Activated naive CD4-positive, alpha-beta T cell treated with anti-CD3 and anti-CD28 coated beads for 36 hours (primary cell): ENCODE measurements at places on chromosomes 5 and 9. TPM values are rescaled to one million over a fixed set of nuclear protein-coding genes. Genes with fewer than 3 reads are reported as not detected.

DNA sequence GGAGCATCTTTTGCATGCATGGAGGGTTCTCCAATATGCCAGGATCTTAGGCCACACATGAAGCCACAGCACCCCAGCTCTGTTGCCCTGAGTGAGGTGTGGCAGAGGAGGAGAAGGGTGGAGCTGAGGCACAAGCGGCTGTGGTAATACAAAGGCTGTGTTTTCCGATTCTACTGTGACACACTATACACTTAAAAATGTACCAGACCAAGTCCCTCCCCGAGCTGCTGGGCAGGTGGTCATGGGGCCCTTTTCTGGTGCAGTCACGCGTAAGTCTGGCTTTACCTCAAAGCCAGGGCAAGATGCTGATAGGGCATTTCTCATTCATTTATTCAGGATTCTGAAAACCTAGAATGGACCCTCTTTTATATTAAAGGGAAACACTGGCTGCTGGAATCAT is 3.7 kb downstream of the ADGRV1 start:
- no peak overlapping the region for H3K27ac ChIP-seq
- H3K4me3 ChIP-seq = no peak overlapping the region
- DNase-seq = no peak
- H3K27me3 ChIP-seq = peaks cover 43% of the 10 kb centered on the region
- peaks cover 9% of the 10 kb centered on the region for H3K4me1 ChIP-seq

- no peak overlapping the region for H3K27ac ChIP-seq
- H3K27me3 ChIP-seq = no peaks in the 10 kb centered on the region
Measured at GRCh38 chr9:37582548-37583157, 6.5 kb upstream of the FBXO10 start.

- no peak for DNase-seq
- H3K36me3 ChIP-seq = no peaks in the 10 kb centered on the region
- H3K4me1 ChIP-seq = peaks cover 6% of the 10 kb centered on the region
- H3K27me3 ChIP-seq = no peaks in the 10 kb centered on the region
- H3K27ac ChIP-seq = no peak overlapping the region
- no peak overlapping the region for H3K4me3 ChIP-seq
Measured at GRCh38 chr5:979100-979817, 29.3 kb upstream of the NKD2 start.

DNA sequence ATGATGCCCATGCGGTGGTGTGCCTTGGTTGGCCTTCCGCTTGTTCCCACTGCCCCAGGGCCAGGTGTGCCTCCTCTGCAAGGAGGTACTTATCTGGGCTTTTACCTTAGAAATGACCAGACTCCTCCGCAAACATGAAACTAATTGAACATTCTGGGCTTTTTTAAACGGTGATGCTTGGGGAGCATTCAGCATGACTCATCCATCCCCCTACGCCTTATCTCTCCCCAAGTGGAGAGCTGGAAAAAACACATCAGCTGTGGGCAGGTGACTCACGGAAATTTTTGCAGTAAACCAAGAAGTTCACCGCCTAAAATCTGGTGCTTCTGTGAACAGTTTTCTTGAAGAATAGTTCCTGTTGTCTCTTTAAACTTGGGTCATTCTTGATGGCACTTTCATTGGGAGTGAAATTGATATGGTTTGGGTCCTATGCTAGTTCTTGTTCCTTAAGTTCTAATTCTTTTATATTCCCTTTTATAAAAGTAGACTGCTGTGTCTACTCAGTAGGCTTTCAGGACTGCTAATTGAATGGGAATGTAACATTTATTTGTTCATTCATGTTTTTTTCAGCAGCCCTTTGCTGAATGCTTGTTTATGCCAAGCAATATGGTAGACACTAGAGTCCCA is 39.6 kb downstream of the SFXN1 start:
- H3K27me3 ChIP-seq = no peaks in the 10 kb centered on the region
- peaks cover 87% of the 10 kb centered on the region for H3K4me1 ChIP-seq
- H3K27ac ChIP-seq = peak overlapping the region; percentile 99
- peak; percentile 95 for DNase-seq
- H3K36me3 ChIP-seq = peaks cover 81% of the 10 kb centered on the region

- H3K4me1 ChIP-seq = no peaks in the 10 kb centered on the region
- no peak overlapping the region for H3K27ac ChIP-seq
- peaks cover 6% of the 10 kb centered on the region for H3K27me3 ChIP-seq
- no peaks in the 10 kb centered on the region for H3K36me3 ChIP-seq
Measured at GRCh38 chr5:14157493-14157782, 14.3 kb downstream of the TRIO start.

DNA sequence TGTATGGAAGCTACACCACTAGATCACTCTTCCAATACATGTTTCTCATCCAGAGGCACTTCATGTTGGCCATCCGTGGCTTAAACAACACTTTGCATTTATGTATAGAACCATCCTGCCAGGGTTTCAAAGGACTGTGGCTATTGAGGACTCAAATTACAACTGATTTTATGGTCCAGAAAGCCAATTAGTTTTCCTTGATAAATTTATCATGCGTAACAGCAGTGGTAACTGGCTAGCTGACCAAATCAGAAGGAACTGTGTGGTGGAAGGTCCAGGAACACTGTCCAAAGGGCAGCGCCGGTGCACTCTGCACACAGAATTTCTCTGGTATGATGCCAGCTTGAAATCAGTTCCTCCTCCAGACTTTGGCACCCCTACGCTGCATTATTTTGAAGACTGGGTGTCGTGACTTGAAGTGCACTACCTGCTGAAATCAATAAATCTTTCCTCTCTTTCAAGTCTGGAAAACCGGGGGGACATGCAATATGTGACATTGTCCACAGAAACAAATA is 69.3 kb upstream of the TMEM252 start:
- H3K4me1 ChIP-seq = no peaks in the 10 kb centered on the region
- H3K4me3 ChIP-seq = no peak overlapping the region
- no peaks in the 10 kb centered on the region for H3K36me3 ChIP-seq
- H3K27ac ChIP-seq = no peak overlapping the region
- no peak for DNase-seq

DNA sequence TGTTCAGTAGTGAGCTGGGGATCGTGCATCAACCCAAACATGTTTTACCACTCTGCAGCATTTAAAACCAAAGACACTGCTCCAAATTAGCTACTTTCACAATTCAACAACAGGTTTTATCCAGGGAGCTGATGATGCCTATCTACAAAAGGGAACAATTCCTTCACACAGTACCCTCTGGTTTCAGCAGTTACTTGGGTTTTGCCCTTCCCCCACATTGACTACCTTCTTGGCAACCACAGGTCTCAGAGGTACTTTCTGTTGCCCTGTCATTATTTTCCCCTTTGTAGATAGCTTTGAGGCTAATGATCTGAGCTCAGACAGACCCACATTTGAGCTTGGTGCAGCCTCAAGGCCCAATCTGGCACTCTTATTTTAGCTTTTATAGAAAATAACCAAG is 96.1 kb downstream of the WDR41 start:
- H3K27me3 ChIP-seq = peaks cover 2% of the 10 kb centered on the region
- H3K4me3 ChIP-seq = no peak overlapping the region

- peaks cover 60% of the 10 kb centered on the region for H3K4me1 ChIP-seq
- peak overlapping the region; percentile 83 for H3K27ac ChIP-seq
- H3K36me3 ChIP-seq = peaks cover 3% of the 10 kb centered on the region
- no peak for DNase-seq
- no peaks in the 10 kb centered on the region for H3K27me3 ChIP-seq
- H3K4me3 ChIP-seq = peak overlapping the region; percentile 69
Measured at GRCh38 chr9:36485647-36486328, 85.7 kb upstream of the RNF38 start.

GRCh38 chr5:128083811-128084227 is 253 bp downstream of the SLC12A2 start:
- H3K4me3 ChIP-seq = no peak overlapping the region
- DNase-seq = no peak
- H3K27me3 ChIP-seq = no peaks in the 10 kb centered on the region
- no peak overlapping the region for H3K27ac ChIP-seq

The SVEP1 gene
- total RNA-seq = not detected

The ALDOB gene
- total RNA-seq = not detected

DNA sequence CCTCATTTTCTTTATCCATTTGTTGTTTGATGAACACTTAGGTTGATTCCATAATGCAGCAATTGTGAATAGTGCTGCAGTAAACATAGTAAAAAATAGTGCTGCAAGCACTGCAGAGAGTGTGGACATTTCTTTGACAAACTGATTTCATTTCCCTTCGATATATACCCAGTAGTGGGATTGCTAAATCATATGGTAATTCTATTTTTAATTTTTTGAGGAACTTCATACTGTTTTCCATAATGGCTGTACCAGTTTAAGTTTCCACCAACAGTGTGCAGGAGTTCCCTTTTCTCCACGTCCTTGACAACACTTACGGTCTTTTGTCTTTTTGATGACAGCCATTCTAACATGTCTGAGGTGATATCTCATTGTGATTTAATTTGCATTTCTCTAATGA is 138.2 kb upstream of the PLPPR1 start:
- H3K4me1 ChIP-seq = no peaks in the 10 kb centered on the region
- no peak for DNase-seq
- no peak overlapping the region for H3K27ac ChIP-seq
- no peaks in the 10 kb centered on the region for H3K36me3 ChIP-seq

- no peaks in the 10 kb centered on the region for H3K27me3 ChIP-seq
- H3K27ac ChIP-seq = no peak overlapping the region
- no peak overlapping the region for H3K4me3 ChIP-seq
- no peaks in the 10 kb centered on the region for H3K36me3 ChIP-seq
Measured at GRCh38 chr5:55771175-55771655, 33.4 kb downstream of the DDX4 start.

The GALNT12 gene
- total RNA-seq = 13.5 TPM

The PCDHGA5 gene
- total RNA-seq = 0.05 TPM
